SW 1271 (cell line): ENCODE measurements at places on chromosomes 13 and 19.
A peak's percentile ranks its signal among the peaks of the same experiment; 100 is the strongest.

DNA sequence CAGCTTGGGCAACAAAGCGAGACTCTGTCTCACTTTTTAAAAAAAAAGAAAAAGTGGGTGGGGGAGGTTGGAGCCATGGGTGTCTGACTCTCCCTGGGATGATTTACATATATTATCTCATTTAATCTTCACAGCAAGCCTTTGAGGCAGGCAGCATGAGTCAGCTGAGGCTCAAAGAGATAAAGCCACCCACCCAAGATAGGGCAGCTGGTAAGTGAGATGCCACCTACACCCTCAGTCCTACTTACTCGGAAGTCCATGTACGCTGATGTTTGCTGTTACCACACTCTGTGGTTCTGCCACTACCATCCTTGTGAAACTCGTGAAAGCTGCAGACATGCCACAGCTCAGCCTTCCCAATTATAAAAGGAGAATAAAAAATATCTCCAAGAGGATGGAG is 142.0 kb upstream of the TSHZ3 start:
- no peak for DNase-seq

- no peak for DNase-seq
Observed at GRCh38 chr13:102117175-102117831, 284.5 kb downstream of the FGF14 start.

DNA sequence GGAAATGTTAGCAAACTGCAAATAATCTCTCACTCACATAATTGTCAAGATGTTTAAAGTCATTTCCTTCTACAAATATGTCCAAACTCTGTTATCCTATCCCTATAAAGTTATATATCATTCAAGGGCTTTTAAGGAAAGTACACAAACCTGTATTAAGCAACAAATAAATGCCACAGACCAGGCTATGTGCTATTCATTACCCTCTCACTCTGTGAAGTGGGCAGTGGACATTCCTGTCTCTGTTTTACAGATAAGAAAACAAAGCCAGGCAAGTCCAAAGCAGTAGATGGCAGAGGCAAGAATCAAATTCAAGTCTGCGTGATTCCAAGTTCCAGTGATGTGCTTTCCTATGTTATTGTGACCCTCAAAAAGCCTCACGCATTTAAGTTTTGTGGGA is 140.6 kb downstream of the LHFPL6 start:
- no peak for DNase-seq

- DNase-seq: no peak
Observed at GRCh38 chr13:108227651-108228272, 9.6 kb downstream of the ABHD13 start.

GRCh38 chr13:60759499-60759898 is 362.5 kb downstream of the TDRD3 start:
- peak; percentile 27 for DNase-seq

GRCh38 chr13:39692660-39693438 is 37.4 kb downstream of the COG6 start:
- no peak for DNase-seq

- DNase-seq: no peak
Observed at GRCh38 chr13:47774671-47774994, 226.4 kb downstream of the SUCLA2 start.
